ENCODE measurements at places on chromosomes 2 and 18. TPM values are rescaled to one million over a fixed set of nuclear protein-coding genes. Genes with fewer than 3 reads are reported as not detected.

DNA sequence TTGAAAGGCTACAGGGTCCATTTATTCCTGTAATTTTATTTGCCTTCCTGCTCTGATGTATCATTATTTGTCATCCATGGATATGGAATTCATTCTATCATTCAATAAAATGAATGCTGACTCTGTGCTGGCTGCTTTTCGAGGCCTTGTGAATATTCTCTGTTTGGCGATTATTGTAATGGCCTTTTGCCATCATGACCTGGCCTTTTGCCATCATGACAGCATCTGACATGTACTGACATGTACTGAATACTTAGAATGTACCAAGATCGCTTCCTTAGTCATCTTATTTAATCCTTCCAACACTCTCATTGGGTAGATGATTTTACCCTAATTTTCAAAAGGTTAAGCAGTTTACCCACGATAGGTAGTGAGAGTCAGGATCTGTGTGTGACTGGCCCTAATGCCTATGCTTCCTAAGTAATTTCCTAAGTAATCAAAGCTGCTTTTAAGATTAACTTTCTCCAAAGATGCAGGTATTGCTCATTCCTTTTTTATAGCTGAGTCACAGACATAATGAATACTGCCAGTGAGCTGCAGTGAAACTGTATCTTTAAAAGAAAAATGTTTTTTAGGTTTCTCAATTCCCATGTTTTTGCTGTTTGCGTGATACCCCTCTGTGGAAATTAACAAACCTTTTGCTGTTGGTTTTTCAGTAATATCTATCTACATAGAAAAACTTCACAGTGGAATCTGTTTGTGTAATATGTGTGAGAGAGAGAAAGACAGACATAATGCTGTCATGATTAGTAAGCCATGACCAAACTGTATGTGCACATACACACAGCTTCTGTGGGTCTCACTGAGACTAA, 127.8 kb downstream of the CERS6 start:
- H3K4me1 ChIP-seq: peaks cover 25% of the 10 kb centered on the region
- DNase-seq: no peak
- no peak overlapping the region for H3K4me3 ChIP-seq
- H3K36me3 ChIP-seq: no peaks in the 10 kb centered on the region

- no peak for DNase-seq
- H3K27ac ChIP-seq: no peak overlapping the region
- H3K4me3 ChIP-seq: no peak overlapping the region
- peaks cover 5% of the 10 kb centered on the region for H3K36me3 ChIP-seq
These were observed 33.1 kb downstream of the METTL4 start for GRCh38 chr18:2538236-2538635.

DNA sequence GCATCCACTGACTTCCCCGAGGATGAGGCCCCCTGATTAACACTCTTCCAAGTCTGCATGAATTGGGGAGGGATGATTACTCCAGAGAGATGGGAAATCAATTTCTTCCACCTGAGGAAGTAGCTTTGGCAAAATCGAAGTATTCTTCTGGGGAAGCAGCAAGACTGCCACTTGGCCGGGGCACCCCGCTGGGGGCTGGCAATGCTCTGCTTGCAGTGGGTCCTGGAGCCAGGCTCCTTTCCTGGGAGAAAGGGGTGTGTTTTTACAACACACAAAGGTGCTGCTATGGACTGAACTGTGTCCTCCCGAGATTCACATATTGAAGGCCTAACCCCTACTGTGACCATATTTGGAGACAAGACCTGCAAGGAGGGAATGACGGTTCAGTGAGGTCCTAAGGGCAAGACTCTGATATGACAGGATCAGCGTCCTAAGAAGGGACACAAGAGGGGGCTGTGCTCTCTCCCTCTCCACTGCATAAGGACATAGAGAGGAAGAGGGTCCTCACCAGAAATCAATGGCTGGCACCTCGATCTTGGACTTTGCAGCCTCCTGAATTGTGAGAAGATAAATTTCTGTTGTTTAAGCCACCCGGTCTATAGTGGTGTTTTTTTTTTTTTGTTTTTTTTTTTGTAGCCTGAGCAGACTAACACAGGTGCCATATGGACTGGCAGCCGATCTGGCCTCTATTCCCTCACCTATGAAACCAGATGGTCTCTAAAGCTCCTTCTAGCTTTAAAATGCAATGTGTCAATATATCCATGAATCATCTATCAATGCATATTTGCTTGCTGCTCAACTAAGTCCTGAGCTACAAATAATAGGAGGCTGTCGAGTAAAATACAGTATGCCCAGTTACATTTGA, 3.6 kb upstream of the SMARCAL1 start:
- no peak for DNase-seq
- H3K4me1 ChIP-seq: peaks cover 12% of the 10 kb centered on the region
- no peaks in the 10 kb centered on the region for H3K36me3 ChIP-seq
- no peaks in the 10 kb centered on the region for H3K27me3 ChIP-seq

POTEC gene
- not detected for total RNA-seq

KRTCAP3 gene
- total RNA-seq: 1.2 TPM

SULT1C4 gene
- 16.0 TPM for total RNA-seq

CYP26B1 gene
- 12.8 TPM for total RNA-seq

SPP2 gene
- total RNA-seq: not detected

MYO1B gene
- 14.7 TPM for total RNA-seq

TTC27 gene
- total RNA-seq: 6.0 TPM

Measured in right atrium auricular region (tissue), 2 donors.